ENCODE measurements at places on chromosomes 7 and 10.

GRCh38 chr10:56142092-56142728 is 218.8 kb downstream of the ZWINT start:
- no peak for DNase-seq

GRCh38 chr7:27665531-27665930 is 2.8 kb upstream of the HIBADH start:
- no peak for DNase-seq

- DNase-seq, result no peak
Measured at GRCh38 chr10:71029411-71029892, 141.1 kb upstream of the PCBD1 start.

- DNase-seq, result no peak
Measured at GRCh38 chr10:71634531-71635164, 84.9 kb downstream of the C10orf105 start.

DNA sequence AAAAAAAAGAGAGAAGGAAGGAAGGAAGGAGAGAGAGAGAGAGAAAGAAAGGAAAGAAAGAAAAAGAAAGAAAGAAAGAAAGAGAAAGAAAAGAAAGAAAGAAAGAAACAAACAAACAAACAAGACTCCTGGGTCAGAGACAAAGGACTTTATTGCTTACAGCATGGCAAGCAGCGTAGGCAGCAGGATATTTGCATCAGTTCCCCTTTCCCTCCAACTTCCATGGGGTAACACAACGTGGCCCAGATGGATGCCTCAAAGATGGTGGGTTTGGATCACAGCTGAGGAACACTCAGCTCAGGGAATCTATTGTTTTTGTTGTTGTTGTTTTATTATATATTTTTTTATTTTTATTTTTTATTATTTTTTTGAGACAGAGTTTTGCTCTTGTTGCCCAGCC is 128.5 kb upstream of the VKORC1L1 start:
- no peak for DNase-seq

GRCh38 chr7:139094596-139094995 is 14.9 kb downstream of the ZC3HAV1 start:
- no peak for DNase-seq

DNA sequence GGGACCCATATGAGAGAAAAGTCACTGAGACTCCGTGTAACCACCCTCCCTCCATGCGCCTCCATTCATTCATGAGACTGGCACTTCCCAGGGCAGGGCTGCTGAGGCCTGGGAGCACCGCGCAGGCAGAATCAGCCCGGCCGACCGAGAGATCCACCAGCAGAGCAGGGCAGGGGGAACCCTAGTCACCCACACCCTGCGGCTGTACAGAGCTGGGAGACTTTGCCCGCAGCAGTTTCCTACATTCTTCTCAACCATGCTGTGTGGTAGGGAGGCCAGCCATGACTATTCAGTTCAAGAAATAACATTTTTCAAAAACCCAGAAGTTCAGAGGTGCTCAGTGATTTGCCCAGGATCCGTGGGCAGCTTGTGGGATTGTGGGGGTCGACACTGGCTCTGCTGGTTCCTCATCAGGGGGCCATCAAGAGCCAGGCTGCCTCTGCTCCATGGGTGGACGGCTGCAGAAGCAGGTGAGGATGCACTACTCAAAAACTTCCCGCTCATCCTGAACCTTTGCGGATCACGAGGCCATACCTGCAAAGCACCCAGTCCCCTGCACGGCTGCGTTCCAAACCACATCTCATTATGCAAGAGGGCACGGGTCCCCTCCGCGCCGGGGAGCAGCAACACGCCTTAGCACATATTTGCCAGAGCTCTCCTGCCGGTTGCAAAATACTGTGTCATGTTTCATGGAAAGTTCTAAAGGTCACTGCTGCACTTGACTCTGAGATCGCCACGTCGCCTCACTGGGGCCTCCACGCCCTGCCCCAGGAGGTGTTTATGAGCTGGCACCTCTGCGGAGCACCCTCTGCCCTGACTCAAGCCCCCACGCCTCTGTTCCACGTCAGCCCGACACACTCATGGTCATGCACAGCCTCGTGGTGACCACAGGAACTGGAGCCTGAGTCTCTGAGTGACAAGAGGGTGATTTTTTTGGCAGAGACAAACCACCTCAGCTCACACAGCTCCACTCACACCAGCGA is 132.0 kb downstream of the PRKAG2 start:
- no peak for DNase-seq

GRCh38 chr7:77731716-77732115 is 35.5 kb downstream of the RSBN1L start:
- no peak for DNase-seq

DNA sequence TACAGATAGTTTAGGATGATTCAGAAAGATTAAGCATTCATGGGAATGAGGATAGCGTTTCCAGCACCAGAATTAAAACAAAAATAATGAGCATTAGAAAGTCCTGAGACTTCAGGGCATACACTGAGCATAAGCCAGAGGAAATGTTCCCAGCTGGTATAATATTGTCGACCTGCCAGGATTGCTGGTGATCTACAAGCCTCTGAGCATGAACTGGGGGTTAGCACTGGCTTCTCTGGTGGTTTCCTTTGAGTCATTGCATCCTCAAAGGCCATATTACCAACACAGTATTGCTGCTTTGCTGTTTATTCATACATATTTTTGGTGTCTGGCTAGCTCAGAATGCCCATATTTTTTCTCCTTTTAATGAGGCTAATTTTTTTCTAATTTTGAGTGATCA is 10.7 kb upstream of the ATRNL1 start:
- DNase-seq, result no peak

Data from iPS DF 19.7 (cell line).